ENCODE measurements at places on chromosomes 3 and 15.

- peaks cover 50% of the 10 kb centered on the region for H3K4me1 ChIP-seq
- H3K27me3 ChIP-seq, result no peaks in the 10 kb centered on the region
- no peak overlapping the region for H3K27ac ChIP-seq
- no peaks in the 10 kb centered on the region for H3K36me3 ChIP-seq
Measured at GRCh38 chr3:13018561-13019242, 54.5 kb downstream of the IQSEC1 start.

DNA sequence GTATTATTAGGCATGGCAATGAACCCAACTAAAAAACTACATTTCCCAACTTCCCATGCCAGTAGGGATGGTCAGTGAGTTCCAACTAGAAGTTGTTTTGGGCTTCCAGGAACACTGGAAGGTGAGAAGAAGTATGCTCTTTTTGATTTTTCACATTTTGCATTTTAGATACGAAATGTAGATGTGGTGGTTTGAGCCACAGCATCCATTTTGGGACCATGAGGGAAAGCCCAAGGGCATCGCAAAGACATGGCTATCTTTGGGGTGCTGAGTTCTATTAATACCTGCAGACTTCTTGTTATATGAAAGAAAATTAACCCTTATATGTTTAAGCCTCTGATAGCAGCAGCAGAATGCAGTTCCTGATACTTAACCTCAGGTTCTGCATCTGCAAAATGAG is 62.9 kb downstream of the PTPRG start:
- no peaks in the 10 kb centered on the region for H3K4me1 ChIP-seq
- H3K4me3 ChIP-seq, result no peak overlapping the region
- H3K36me3 ChIP-seq, result no peaks in the 10 kb centered on the region
- no peak overlapping the region for H3K27ac ChIP-seq
- no peaks in the 10 kb centered on the region for H3K27me3 ChIP-seq

DNA sequence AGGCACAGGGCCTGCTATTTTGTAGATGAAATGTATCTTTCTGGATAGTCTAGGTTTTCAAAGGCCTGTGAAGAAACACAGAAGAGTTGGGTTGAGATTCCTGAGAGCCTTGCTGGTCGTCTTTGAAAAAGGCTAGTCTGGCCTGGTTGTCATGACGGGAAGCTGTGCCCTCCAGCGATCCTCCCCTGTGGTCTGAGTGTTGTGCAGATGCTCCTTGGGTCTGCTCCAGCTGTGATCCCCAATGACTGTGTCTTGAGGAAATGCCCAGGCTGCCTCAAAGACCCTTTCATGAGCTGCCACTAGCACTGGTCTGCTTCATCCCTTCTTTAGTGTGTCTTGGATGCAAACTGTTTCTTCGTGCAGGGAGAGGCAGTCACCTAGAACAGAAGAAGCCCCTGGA is 111.0 kb upstream of the SYNPR start:
- no peak for DNase-seq
- no peaks in the 10 kb centered on the region for H3K27me3 ChIP-seq
- no peak overlapping the region for H3K27ac ChIP-seq
- no peak overlapping the region for H3K4me3 ChIP-seq
- H3K36me3 ChIP-seq, result no peaks in the 10 kb centered on the region
- no peaks in the 10 kb centered on the region for H3K4me1 ChIP-seq

- no peak overlapping the region for H3K27ac ChIP-seq
- H3K36me3 ChIP-seq, result peaks cover 2% of the 10 kb centered on the region
- DNase-seq, result no peak
- no peaks in the 10 kb centered on the region for H3K27me3 ChIP-seq
- H3K4me1 ChIP-seq, result peaks cover 55% of the 10 kb centered on the region
Measured at GRCh38 chr15:90038632-90039095, 37.5 kb downstream of the ZNF710 start.

GRCh38 chr3:51622868-51623267 is 48.2 kb upstream of the TEX264 start:
- H3K4me1 ChIP-seq, result no peaks in the 10 kb centered on the region
- peaks cover 7% of the 10 kb centered on the region for H3K36me3 ChIP-seq
- DNase-seq, result no peak
- H3K27ac ChIP-seq, result no peak overlapping the region
- H3K27me3 ChIP-seq, result no peaks in the 10 kb centered on the region

GRCh38 chr3:194617827-194618226 is 15.4 kb downstream of the TMEM44 start:
- DNase-seq, result no peak
- H3K27me3 ChIP-seq, result no peaks in the 10 kb centered on the region
- no peaks in the 10 kb centered on the region for H3K36me3 ChIP-seq
- no peak overlapping the region for H3K4me3 ChIP-seq
- no peaks in the 10 kb centered on the region for H3K4me1 ChIP-seq

GRCh38 chr3:16262174-16262573 is 2.6 kb downstream of the DPH3 start:
- H3K4me1 ChIP-seq, result peaks cover 20% of the 10 kb centered on the region
- no peak overlapping the region for H3K4me3 ChIP-seq
- no peak for DNase-seq
- no peaks in the 10 kb centered on the region for H3K27me3 ChIP-seq

Measured in CD4-positive, alpha-beta T cell (primary cell).